ENCODE measurements at places on chromosomes 6 and 20. TPM values are rescaled to one million over a fixed set of nuclear protein-coding genes. Genes with fewer than 3 reads are reported as not detected.

Gene OR2H1
- not detected for total RNA-seq

Gene OPRM1
- not detected for total RNA-seq

Gene SIRPG
- total RNA-seq, result not detected

Gene ADGRB3
- 0.39 TPM for total RNA-seq

Gene PCK1
- not detected for total RNA-seq

Gene HMGA1
- total RNA-seq, result 48.3 TPM

Gene FNDC1
- 29.4 TPM for total RNA-seq

Gene LTA
- not detected for total RNA-seq

Gene PDE7B
- under 0.01 TPM for total RNA-seq

Gene CCND3
- 151 TPM for total RNA-seq

Gene CDH22
- total RNA-seq, result not detected

Gene KIAA0408
- total RNA-seq, result not detected

Gene ECT2L
- total RNA-seq, result 0.39 TPM

Gene PRDM13
- total RNA-seq, result not detected

Gene GNMT
- total RNA-seq, result not detected

Gene TRIM10
- total RNA-seq, result not detected

Gene EFCAB8
- not detected for total RNA-seq

Gene CDH26
- total RNA-seq, result 1.4 TPM

Gene OR12D3
- total RNA-seq, result not detected

Gene DYNLT1
- total RNA-seq, result 125 TPM

Gene BPIFB1
- not detected for total RNA-seq

Gene COMMD7
- 18.8 TPM for total RNA-seq

Gene HS3ST5
- not detected for total RNA-seq

Gene TGM3
- total RNA-seq, result not detected

Gene JARID2
- total RNA-seq, result 17.4 TPM

Gene RSPO3
- not detected for total RNA-seq

Gene NR2E1
- total RNA-seq, result not detected

Gene OLIG3
- total RNA-seq, result not detected

Gene ARFRP1
- total RNA-seq, result 22.4 TPM

Gene AVP
- not detected for total RNA-seq

Gene CALHM4
- total RNA-seq, result not detected

Gene GPR6
- not detected for total RNA-seq

Gene HLA-DQB2
- not detected for total RNA-seq

Gene FKBP1C
- 2.0 TPM for total RNA-seq

Gene ATP6V1G2
- total RNA-seq, result 1.2 TPM

Gene OPN5
- not detected for total RNA-seq

Gene TINAG
- total RNA-seq, result not detected

Gene PLN
- not detected for total RNA-seq

Gene DNAAF9
- 15.9 TPM for total RNA-seq

Gene RAB44
- 0.11 TPM for total RNA-seq

Gene SLC22A1
- total RNA-seq, result 2.0 TPM

Gene MBOAT1
- 11.7 TPM for total RNA-seq

Gene CRISP3
- total RNA-seq, result not detected

Gene SCGN
- not detected for total RNA-seq

Gene COL10A1
- total RNA-seq, result not detected

Gene NKX2-2
- total RNA-seq, result not detected

Gene TULP4
- total RNA-seq, result 194 TPM

Gene SLC35F1
- total RNA-seq, result under 0.01 TPM

Gene CLPSL1
- total RNA-seq, result not detected

Gene ZNF334
- total RNA-seq, result 12.2 TPM

Gene PMEPA1
- total RNA-seq, result 10.2 TPM

Gene CFAP206
- 3.5 TPM for total RNA-seq

Gene EYS
- total RNA-seq, result not detected

Gene C6orf52
- total RNA-seq, result not detected

Gene EEF1E1
- total RNA-seq, result 21.7 TPM

Gene MLN
- not detected for total RNA-seq

Gene TMEM244
- not detected for total RNA-seq
